ENCODE measurements at places on chromosomes 2 and 18.

DNA sequence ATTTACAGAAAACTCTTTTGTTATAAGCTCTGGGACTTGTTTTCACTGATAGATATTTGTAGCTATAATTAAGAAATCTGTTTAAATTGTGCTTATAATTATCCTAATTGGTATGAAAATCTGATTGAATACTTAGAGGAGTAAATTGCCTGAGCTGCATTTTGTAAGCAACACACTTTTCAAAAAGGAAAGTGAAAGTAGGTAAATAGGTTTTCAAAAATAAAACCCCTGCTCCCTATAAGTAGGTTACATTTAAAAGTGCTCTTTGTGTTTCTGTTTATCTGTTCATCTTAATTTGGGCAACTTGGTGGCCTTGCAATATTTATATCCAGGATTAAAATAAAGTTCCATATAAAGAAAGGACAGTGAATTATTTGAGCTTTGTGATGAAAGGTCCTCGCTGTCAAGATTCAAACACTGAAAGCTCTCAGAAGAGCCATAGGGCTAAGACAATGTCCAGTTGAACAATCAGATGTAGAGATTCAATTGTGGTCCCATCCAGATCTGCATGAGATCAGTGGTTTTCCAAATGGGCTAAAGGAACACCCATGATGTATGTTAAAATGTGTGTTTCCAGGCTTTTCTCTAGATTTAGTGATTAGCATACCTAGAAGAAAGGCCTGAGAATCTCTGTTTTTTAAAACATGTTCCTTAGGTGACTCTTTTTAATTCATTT lies 371.6 kb downstream of the RPRM start:
- DNase-seq: no peak

GRCh38 chr2:240505910-240506309 lies 51.9 kb downstream of the ANKMY1 start:
- DNase-seq: no peak

DNA sequence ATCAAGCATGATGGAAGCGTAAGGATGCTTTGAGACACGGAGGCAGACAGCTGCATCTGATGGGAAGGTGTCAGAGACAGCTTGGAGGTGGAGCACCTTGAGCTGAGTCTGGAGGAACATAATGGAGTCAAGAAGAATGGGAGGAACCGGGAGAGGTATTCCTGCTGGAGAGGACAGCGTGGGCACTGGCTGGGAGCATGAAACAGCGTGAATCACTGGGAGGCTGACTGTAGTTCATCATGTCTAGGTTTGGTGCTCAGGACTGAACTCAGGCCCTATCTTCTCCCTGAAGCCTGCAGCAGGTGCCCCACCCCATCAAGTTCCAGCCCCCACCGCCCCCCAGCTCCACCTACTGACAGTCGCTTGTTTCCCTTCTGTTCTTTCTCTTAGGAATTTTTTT lies 98.6 kb downstream of the TMEM17 start:
- no peak for DNase-seq

DNA sequence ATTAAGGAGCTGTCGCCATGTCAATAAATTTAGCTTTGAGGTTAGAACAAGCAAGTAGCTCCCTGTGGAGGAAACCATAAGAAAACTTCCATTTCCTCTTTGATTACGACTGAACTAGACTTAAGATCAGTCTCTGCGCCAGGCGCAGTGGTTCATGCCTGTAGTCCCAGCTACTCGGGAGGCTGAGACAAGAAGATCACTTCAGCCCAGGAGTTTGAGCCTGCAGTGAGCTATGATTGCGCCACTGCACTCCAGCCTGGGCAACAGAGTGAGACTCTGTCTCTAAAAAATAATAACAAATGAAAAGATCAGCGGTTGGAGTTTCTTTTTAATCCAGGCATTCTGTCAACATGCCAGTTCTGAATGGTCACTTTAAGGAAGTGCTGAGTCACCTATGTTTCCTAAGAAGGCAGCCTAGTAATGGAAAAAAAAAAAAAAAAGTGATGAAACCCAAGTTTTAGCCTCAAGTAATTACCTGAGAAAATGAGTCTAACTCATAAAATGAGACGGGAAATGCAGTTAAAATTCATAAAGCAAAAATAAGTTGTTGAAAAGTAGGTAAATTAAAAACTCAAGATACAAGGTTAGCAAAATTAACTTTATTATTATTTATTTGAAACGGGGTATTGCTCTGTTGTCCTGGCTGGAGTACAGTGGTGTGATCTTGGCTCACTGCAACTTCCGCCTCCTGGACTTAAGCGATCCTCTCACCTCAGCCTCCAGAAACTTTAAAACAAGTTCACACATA lies 10.2 kb downstream of the C18orf32 start:
- no peak for DNase-seq

GRCh38 chr18:55384551-55385275 lies 203.3 kb downstream of the TCF4 start:
- no peak for DNase-seq

- no peak for DNase-seq
Observed at GRCh38 chr18:41992066-41992465, 37.0 kb downstream of the PIK3C3 start.

GRCh38 chr18:9756933-9757470 lies 48.9 kb downstream of the RAB31 start:
- DNase-seq: no peak

- DNase-seq: no peak
Observed at GRCh38 chr2:170509452-170510193, 205.5 kb upstream of the SP5 start.

GRCh38 chr18:57440331-57441070 lies 5.3 kb downstream of the ONECUT2 start:
- no peak for DNase-seq

GRCh38 chr18:79910563-79911343 lies 40.7 kb downstream of the SLC66A2 start:
- no peak for DNase-seq

- DNase-seq: no peak
Observed at GRCh38 chr2:85318222-85319074, 9.3 kb downstream of the TGOLN2 start.

DNA sequence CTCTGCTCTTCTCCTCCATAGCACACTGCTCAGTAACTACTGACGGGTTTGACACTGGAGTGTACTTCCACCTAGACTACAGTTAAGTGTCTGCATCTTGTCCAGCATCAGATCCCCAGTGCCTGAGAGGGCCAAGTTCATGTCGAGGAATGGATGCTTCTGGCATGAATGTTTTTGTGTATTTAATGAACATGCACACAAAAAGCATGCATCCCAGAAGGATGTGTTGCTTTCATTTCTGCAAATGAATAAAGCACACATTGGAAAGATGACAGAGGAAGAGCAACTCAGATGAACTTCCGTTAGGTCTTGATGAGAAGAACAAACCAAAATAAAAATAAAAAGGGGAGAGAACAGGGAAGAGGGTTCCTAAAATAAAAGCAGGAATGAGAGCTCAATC lies 27.9 kb downstream of the C2orf49 start:
- no peak for DNase-seq

DNA sequence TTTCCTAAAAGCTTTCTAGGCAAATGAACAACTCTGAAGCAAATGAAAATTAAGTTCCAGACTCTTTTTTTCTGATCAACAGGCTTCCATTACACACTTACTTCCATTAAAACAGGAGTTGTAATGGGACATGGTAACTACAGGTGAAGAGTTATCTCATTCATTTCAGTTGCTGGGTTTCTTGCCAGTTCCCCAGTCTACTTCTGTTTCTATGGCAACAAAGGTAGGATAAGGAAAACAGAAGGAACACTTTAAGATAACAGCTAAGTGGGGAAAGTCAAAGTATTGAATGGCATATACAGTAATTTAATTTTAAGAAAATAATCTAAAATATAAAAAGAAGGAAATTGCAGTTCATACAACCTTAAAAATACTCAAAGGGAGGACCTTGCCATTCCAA lies 25.1 kb downstream of the BAZ2B start:
- no peak for DNase-seq

DNA sequence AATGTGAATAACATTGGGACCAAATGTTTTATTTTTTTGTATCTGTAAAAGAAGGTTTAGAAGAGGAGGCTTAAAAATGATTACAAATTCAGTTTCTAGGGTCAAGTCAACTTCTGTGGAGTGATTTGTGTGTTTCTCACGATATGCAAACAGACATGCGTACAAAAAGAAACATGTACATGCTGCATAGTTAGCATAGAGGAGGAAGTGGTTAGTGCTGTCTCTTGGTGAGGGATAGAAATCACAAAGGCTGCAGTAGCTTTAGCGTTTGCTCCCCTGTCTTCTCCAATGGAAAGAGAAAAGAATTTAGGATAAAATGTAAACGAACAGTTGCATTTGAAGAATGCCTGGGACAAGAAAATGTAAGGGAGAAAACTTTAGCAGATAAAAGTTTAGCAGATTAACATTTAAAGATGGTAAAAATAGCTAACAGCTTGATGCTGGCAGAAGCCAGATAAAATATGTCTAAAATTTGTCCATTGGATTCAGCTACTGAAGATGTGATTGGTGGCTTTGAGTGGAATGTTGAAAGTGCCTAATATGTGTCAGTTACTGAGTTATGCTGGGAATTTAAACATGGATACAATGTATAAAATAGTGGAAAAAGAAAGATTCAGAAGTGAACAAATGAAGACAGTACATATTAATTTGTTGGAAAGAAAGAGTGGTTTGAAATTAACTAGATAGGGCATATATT lies 44.9 kb downstream of the MALT1 start:
- no peak for DNase-seq

- no peak for DNase-seq
Observed at GRCh38 chr2:81658227-81658626, 1353.7 kb upstream of the LRRTM1 start.

GRCh38 chr2:196233021-196233804 lies 61.8 kb upstream of the STK17B start:
- DNase-seq: no peak

DNA sequence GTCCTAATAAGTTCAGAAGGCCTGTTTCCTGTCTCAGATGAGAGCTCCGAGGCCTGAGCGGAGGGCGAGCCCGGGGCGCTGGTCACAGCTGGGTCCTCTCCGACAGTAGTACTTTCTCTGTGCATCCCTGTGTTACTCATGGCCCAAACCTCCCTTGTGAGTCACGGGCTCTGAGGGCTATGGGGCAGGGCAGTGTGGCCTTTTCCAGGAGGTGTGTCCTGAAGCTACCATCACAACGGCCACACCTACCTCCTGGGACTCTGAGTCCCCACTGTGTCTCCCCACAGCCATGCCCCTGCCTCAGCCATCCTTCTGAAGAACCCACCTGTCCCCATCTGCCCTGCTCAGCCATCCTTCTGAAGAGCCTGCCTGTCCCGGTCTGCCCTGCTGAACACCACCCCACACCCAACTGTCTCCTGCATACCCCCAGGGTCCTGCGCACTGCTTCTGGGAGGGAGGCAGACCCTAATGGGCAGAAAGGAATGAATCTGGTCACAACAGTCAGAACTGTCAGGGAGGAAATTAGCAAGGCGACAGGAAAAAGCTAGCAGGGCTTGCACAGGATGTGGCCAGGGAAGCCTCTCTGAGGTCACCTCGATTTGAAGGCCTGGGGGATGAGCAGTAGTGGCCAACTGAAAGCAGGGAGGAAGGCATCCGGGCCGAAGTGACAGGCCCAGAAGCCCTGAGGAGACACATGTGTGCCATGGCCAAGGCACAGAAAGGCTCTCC lies 145.4 kb upstream of the RIOK3 start:
- no peak for DNase-seq

- no peak for DNase-seq
Observed at GRCh38 chr2:144071461-144071860, 448.5 kb downstream of the ZEB2 start.

- no peak for DNase-seq
Observed at GRCh38 chr2:102190430-102191107, 3.7 kb downstream of the IL1RL2 start.

- no peak for DNase-seq
Observed at GRCh38 chr2:132891498-132891897, 221.5 kb upstream of the LYPD1 start.

DNA sequence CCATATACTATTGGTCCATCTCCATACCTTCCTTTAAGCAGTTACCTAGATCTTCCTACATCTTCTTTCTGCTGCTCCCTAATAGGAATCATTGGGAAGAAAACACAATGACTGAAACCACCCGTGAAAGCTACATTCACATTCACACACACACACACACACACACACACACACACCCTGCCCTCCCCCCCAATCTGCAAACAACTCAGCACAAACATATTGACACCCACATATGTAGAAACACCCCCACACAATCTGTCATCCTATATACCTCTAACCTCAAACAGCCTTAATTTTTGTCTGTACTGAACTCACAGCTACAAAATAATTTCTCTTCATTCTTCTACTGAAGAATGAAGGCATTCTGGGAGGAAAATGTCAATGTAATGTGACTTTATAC lies 63.8 kb downstream of the KLF7 start:
- DNase-seq: no peak

- DNase-seq: no peak
Observed at GRCh38 chr2:224075588-224075987, 36.5 kb upstream of the SERPINE2 start.

GRCh38 chr2:15734674-15735483 lies 143.2 kb downstream of the DDX1 start:
- no peak for DNase-seq

GRCh38 chr18:8750954-8751415 lies 45.6 kb downstream of the MTCL1 start:
- no peak for DNase-seq

DNA sequence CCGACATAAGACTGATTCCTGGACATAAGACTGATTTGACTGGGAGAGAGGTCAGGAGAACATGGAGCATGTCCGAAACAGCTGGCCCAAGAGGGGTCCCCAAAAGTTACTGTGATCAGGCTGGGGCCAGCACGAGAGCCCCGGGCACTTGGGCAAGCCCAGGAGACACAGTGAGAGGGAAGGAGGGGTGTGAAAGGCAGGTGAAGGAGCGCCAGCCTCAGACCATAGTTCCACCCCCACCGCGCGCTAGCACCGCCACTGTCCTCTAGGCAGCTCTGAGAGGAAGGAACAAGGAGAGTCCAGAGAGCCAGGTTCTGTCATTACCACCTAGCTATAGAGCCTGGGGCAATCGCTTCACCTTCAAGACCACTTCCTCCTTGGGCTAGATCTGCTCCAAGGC lies 78.2 kb upstream of the DAPL1 start:
- no peak for DNase-seq

DNA sequence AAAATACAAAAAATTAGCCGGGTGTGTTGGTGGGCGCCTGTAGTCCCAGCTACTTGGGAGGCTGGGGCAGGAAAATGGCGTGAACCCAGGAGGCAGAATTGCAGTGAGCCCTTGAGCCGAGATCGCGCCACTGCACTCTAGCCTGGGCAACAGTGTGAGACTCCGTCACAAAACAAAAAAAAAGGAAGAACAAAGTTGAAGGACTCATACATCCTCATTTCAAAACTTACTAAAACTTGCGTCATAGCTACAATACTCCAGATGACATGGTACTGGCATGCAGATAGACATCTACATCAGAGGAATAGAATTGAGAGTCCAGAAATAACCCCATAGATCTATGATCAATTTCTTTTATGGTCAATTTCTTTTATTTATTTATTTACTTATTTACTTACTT lies 13.6 kb upstream of the CYP27C1 start:
- no peak for DNase-seq
